ENCODE measurements at places on chromosomes 5 and 9.

- DNase-seq: no peak
These were observed 66.4 kb downstream of the PSMB7 start for GRCh38 chr9:124348831-124349230.

DNA sequence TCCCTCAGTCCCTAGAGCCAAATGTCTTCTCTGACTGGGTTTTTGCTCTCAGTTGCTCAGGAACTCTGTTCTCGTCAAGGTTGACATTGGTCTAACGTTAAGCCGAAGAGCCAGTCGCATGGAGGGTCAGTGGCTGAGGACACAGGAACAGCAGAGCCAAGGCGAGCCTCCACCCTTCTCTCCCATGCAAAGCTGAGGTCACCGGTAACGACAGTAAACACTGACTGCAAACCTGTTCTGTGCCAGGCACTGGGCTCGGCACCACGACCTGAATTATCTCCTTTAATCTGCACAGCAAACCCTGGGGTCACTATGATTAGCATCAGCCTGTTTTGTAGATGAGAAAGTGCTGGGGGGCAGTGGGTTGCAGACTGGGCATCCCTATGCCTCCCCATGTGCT lies 171.0 kb downstream of the COL23A1 start:
- no peak for DNase-seq

GRCh38 chr9:9752722-9753121 lies 860.1 kb downstream of the PTPRD start:
- peak; percentile 30 for DNase-seq

GRCh38 chr5:107381189-107381856 lies 289.4 kb downstream of the EFNA5 start:
- DNase-seq: peak; percentile 93
